Stimulated activated CD4-positive, alpha-beta T cell treated with anti-CD3 and anti-CD28 coated beads, TNF-alpha, amount 100 ng/mL, for 48 hours (primary cell): ENCODE measurements at places on chromosomes 7 and 10.
A peak's percentile ranks its signal among the peaks of the same experiment; 100 is the strongest.

DNA sequence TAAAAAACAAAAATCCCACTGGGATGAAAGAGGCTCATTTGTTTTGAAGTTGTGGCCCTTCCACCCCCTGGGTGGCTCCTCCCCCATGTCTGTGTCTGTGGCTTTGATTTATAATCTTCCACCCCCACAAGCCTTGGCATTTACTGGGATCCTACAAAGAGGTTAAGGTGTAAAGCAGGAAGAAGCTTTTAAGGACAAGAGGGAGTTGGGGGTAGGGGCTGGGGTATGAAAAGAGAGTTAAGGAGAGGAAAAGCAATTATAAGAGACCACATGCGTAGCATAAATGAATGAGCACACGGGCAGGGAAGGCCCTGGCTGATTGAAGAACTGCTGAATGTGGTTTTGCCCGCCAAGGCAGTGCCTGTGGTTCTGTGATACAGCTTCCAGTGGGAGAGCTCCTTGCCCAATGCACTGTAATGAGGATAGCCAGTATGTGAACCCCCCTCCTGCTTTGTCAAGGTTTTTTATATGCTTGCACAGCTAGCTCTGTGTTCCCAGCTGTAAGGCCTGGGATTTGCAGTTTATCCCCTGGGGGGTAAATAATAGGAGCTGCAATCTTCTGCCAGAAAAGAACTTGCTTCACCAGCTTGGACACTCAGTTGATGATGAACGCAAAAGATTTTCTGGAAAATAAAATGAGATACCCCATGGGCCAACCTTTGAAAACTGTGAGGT, 34.7 kb upstream of the KMT2E start:
- DNase-seq: no peak

DNA sequence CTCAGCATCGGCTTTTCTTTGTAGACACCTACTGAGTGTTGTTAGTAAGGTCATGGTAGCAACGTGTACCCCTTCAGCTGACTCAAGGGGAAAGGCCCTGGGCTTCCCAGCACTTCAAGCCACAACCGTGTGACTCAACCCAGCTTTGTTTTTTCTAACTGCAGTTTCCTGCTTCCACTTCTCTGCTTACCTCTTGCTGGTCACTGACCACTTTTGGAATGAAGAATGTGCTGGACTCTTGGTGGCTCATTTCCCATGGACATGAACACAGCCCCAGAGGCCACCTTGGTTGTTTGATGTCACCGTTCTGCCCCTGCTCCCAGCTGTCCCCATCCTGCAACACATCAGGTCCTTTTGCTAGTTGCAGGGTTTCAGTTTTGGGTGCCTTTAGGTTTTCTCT, 69.5 kb upstream of the ZNF438 start:
- DNase-seq: peak; percentile 68

DNA sequence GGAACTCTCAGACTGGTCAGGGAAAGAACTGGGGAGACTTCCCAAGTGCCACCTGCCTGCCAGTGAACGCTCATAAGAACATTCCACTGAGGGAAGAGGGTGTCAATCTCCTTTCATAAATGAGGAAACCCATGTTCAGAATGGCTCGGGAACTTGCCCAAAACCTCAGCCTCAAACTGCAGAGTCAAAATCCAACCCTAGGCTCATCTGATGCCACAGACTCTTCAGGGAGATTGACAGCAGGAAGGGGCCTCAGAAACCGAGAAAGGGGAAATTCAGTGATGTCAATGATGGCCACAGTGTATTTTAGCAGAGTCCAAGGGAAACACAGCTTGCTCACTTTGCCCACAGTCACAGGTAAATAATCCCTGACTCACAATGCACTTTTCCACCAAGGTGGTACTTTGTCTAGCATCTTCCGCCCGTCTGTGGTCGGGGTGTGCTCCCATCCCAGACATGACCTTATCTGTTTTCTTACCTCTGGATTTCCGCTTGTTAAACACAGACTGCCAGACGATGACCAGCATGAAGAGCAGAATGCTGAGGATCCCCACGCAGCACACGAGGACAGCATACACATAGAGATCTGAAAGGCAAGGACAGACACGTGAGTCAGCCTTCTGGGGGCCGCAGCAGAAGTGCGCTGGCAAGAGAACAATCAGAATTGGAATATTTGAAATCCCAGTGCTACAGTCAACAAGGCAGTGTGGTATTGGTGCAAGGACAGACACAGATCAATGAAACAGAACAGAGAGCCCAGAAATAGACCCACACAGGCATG, 38.4 kb downstream of the VSTM4 start:
- DNase-seq: peak; percentile 16

DNA sequence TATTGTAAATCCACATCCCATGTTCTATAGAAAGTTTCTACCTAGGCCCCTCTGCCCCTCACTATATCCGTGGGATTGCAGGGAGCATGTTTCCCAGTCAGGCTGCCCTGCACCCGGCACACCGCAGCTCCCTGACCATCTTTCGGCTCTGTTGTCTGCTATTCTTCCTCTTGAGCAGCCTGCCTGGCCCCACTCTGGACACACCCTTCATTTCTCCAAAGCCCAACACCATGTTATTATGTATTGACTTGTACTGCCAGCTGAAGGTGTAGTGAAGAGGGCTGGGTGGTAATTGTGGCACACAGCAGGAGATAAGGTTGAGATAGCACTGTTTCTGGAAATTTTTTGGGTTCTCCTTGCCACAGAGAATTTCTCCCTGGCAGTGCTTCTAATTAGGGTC, 9.8 kb downstream of the LRMDA start:
- no peak for DNase-seq

GRCh38 chr10:52783726-52784125, 11.1 kb upstream of the MBL2 start:
- DNase-seq: no peak

DNA sequence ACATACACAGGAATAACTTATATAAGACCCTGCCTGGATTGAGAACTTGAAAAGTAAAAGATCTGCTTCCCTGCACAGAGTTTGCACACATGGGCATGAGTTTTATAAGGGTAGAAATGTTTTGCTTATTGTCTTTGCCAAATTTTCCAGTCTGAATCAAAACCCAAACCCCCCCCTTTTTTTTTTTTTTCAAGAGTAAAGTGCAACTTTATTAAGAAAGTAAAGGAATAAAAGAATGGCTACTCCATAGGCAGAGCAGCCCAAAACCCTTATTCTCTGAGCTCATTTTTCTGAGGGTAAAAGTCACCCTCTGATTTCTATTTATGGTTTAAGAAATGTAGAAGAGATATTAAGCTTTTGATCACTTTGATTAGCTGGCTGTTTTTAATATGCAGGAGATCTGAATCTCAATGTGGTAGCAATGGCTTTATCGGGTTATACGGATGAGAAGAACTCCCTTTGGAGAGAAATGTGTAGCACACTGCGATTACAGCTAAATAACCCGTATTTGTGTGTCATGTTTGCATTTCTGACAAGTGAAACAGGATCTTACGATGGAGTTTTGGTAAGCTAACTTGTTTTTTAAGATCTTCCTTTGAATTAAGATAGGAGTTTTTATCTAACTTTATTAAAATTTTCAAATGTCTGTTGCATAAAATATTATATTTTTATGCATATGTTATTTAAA, 18.7 kb downstream of the MIOS start:
- DNase-seq: no peak

- no peak for DNase-seq
These were observed 60.9 kb downstream of the COBL start for GRCh38 chr7:51255536-51256208.

GRCh38 chr7:140458201-140458600, 21.1 kb downstream of the MKRN1 start:
- DNase-seq: no peak
